ENCODE measurements at places on chromosomes 13 and 19.

DNA sequence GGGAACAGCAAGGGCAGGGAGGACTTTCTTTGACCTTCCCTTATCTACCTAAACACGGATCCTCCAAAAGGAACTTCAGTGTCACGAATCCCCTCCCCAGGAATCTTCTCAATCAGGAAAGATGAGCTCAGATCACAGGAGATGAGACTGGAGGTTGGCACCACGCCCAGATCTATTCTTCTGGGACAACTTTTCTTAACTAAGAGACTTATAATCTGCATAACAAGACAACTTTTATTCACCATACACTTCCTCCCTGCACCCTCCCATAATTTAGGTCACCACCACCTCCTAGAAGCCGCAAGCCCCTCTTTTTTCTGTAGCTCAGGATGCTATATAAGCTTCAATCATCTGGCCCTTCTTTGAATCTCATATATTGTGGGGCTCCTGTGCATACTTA lies 19.2 kb upstream of the AKT2 start:
- DNase-seq: no peak

DNA sequence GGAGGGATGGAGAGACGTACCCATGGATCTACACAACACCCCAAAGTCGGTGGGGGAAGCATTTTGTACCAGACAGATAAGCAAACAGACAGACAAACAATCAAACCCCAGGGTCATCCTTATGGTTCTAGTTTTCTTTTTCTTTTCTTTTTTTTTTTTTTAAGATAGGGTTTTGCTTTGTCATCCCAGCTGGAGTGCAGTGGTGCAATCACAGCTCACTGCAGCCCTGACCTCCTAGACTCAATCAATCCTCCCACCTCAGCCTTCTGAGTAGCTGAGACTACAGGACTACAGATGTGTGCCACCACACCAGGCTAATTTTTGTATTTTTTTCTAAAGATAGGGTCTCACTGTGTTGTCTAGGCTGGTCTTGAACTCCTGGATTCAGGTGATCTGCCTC lies 17.9 kb upstream of the FBL start:
- no peak for DNase-seq

GRCh38 chr13:73286942-73287620 lies 228.3 kb downstream of the KLF5 start:
- DNase-seq: no peak

DNA sequence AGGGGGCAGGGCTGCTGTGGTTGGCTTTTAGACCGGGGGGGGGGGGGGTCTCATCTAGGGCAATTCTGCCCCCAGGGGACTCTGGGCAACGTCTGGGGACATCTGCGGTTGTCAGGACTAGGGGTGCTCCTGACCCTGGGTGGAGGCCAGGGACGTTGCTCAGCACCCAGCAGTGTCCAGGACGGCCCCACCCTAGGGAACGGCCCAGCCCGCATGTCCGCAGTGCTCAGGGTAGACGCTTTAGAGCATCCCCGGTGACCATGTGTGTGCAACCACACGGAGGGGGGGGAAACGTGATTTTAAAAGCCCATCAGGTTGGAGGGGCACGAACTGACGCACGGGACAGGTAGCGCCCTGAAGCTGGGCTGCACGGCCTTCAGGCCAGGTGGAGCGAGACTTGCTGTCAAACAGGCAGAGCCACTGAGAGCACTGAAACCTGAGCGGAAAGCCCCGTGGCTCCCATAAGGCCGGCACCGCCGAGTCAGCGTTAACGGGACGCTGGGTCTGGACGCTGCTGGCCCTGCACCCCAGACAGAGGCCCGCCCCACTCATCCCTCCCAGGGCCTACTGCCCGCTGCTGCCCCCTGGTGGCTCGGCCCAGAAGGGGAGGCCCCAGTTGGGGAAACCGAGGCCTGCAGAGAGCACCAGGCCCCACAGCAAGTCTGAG lies 8.3 kb downstream of the CACTIN start:
- peak; percentile 79 for DNase-seq

DNA sequence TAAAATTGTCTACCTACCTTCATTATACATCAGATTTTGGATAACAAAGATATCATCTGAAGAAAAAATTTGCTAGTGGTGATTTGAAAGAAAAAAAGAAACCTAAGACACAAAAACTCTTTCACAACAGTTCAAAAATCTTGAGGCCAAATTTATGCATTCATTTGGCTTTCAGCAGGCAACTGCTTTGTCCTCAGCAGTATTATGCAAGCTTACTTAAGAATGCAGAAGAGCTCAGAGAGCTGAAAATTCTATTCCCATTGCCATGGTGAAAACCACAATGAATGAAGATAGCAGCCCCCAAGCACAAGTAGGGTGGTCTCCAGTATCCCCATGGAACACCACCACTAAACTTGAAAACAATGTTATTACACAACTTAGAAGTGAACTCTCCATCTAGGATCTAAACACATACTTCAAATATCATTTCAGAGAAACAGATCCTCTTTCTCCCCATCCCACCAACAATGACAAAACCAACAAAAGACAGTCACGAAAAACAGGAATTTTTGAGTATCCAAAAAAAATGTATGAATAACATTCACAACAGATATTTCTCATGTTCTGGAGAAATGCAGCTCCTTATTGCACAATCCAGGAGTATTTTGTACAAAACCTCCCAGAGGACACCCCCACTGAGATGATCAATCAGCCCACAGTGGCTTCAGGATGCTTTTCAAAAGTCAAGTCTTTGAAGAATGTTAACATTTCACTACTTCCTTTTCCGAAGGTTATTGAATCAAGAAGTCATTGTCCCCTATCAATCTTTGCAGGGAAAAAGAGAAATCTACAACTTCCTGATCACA lies 192.7 kb downstream of the LHFPL6 start:
- DNase-seq: peak; percentile 38

DNA sequence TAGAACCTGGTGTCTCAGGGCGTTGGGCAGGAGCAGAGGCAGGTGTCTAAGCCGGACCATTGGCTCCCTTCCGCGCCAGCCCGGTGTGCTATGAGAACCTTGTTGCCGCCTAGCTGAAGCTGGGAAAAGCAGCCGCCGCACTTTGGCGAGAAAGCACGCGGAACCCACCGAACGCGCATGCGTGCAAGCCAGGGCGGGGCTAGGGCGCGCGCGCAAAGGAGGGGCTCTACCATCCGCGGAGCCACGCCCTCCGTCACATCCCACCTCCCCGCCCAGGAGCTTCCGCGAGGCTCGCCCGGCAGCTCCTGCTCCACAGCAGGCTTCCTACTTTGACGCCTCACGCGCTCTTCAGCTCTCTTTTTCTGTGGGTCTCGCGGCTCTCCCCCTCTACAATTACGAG lies 51.3 kb downstream of the WDR87 start:
- DNase-seq: peak; percentile 33

DNA sequence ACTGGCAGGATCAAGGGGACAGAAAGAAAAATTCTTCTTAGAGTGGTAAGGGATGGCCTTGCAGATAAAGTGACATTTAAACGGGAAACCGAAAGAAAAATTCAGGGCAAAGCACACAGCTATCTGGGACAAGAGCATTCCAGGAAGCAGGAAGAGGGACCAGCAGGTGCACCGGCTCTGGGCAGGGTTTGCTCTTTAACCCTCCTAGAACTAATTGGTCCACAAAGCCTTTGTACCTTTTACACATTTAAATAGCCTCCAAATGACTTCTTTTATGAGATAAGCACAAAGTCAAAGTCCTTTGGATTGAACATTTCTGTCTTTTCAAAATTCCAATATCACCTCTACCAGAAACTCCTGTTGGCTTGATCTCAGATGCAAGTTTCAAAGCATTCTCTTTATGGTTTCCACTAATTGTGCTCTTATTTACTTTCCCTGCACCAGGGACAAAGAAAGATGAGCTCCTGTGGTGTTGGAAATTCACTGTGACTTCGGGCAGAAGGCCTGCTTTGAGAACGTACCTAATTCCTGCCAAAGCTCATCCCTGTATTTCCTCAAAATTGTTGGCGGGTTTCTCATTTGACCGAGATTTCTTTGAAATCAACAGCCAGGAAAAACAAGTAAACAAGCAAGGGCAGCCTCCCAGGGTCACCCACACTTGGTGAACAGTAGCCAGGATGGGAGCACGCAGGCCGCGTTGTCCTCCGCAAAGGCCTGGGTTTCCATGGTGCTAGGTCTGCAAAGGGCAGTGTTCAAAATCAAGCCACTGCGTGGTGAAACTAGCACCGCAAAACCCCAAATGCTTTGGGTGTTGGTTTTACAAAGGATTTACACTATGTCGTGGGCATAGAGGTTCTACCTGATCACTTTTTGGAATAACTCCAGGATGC lies 98.6 kb downstream of the IRS2 start:
- no peak for DNase-seq

DNA sequence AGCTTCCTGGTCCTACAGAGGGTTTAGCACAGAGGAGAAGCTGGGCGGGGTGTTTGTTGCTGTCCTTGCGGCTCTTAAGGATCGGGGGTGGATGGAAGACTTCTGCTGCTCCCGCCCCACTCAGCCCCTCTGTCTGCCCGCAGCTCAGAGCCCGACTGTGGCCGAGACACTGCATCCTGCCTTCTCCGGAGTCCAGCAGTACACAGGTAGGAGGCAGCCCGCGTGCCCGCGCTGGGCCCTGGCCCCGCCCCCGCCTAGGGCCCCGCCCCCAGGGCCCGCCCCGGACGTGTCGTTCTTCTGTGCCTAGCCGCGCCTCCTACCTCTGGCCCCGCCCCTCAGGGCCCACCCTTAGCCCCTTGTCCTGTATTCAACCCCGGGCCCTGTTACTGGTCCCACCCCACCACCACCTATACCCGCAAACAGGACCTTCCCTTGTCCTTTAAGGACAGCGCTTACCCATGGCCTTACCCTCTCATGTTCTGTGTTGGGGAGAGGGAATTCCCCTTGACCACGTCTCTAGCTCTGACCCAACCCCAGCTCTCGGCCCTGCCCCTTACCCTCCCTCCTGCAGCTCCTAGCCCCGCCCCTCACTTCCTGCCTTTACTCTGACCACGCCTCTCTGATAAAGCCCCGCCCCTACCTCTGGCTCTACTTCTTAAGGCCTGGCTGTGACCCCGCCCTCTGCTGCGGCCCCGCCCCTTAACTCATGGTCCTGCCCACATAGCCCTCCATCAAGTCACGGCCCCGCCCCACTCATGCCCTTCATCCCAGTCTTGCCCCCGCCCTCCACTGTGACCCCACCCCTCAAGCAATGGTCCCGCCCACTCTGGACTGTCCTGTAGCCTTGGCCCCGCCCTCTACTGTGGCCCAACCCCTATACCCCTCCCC lies 60.5 kb downstream of the CELF5 start:
- peak; percentile 99 for DNase-seq

- peak; percentile 83 for DNase-seq
Measured at GRCh38 chr19:35856546-35857149, at the start of gene KIRREL2. TSS of gene KIRREL2 (plus strand) at chr19:35856911. CDS start at chr19:35857120, 209 bp downstream.

- DNase-seq: no peak
Measured at GRCh38 chr13:43865892-43866291, 13.6 kb downstream of the CCDC122 start.

GRCh38 chr13:86870444-86870843 lies 800.7 kb upstream of the SLITRK5 start:
- peak; percentile 32 for DNase-seq

GRCh38 chr19:56934438-56935090 lies 94.0 kb upstream of the PEG3 start:
- DNase-seq: no peak

DNA sequence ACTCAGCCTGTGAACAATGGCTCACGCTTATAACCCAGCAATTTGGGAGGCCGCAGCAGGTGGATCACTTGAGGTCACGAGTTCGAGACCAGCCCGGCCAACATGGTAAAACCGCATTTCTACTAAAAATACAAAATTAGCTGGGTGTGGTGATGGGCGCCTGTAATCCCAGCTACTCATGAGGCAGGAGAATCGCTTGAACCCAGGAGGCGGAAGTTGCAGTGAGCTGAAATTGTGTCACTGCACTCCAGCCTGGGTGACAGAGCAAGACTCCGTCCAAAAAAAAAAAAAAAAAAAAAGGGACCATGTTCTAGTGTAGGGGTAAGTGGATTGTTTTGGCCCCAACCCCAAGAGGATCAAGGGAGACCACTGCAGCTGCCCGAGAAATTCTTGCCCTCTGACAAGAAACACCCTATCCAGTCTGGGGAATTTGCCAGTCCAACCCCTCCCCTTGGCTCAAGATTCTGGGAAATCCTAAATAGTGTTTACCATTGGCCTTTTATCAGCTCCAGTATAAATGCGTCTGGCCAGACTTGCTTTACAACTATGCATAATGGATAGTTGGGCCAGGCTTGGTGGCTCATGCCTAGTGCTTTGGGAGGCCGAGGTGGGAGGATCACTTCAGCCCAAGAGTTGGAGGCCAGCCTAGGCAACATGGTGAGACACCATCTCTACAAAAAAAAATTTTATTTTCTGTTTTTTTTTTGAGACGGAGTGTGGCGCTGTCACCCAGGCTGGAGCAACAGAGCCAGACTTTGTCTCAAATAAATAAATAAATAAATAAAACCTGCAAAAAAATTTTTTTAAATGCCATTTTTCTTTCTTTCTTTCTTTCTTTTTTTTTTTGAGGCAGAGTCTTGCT lies 5.1 kb upstream of the DHDH start:
- DNase-seq: no peak

DNA sequence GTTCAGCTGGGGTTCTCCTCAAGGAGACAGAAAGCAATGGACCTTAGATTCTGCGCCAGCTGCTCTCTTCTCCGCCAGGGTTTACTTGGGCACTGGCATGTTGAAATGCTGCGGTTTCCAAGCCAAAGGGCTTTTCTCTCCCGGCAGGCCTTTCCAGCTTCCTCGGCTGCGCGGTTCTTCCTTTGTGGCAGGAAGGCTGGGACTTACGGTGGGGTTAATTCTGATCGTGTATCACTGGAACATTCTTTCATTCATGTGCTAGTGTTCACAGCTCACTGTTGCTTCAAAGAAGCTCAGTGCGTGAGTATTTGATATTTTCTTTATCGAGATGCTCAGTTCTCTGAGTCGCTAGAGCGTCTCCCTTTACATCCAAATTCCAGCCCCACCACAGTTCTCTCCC lies 723.2 kb downstream of the UQCRFS1 start:
- no peak for DNase-seq

DNA sequence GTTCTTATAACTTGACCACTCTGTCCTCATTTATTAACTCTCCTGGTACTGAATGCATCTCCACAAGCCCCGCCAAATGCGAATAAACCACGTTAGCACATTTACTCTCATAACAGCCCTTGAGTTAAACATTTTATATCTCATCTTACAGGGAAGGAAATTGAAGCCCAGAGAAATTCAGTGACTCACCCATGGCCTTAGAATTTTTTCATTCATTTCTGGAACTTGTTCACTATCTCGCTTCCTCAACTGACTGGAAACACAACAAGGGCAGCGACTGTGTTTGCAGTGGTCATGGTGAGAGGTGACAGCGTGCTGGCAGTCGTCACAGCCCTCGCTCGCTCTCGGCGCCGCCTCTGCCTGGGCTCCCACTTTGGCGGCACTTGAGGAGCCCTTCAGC lies 39.5 kb downstream of the SERP2 start:
- DNase-seq: no peak

- DNase-seq: no peak
Measured at GRCh38 chr13:25766576-25766975, 285.2 kb downstream of the SHISA2 start.

- DNase-seq: no peak
Measured at GRCh38 chr19:2054763-2055162, 3.7 kb upstream of the MKNK2 start.

GRCh38 chr13:100409132-100409531 lies 179.5 kb downstream of the GGACT start:
- peak; percentile 47 for DNase-seq
